Inflammatory macrophage treated with lipopolysaccharide for 1 hour (primary cell): ENCODE measurements at places on chromosomes 4 and X.

DNA sequence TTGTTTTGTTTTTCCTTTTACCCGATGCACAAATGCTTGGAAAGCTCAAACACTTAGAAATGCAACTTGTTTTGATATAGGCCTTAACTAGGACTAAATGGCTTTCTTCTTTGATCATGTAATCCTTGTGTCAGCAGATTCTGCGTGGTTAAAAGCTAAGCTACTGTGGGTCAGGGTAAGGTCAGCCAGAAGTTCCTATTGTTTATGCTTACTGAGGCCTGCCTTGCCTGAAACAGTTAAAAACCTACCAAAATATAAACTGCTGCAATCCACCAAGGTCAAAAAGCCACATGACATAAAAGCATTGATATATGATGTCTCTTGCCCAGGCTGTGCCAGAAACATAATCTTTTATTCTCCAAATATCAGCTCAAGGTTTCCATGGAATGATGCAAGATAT lies 223.4 kb downstream of the FAM47B start:
- no peak for DNase-seq

- no peak for DNase-seq
These were observed 57.2 kb downstream of the EGF start for GRCh38 chr4:109969919-109970318.

DNA sequence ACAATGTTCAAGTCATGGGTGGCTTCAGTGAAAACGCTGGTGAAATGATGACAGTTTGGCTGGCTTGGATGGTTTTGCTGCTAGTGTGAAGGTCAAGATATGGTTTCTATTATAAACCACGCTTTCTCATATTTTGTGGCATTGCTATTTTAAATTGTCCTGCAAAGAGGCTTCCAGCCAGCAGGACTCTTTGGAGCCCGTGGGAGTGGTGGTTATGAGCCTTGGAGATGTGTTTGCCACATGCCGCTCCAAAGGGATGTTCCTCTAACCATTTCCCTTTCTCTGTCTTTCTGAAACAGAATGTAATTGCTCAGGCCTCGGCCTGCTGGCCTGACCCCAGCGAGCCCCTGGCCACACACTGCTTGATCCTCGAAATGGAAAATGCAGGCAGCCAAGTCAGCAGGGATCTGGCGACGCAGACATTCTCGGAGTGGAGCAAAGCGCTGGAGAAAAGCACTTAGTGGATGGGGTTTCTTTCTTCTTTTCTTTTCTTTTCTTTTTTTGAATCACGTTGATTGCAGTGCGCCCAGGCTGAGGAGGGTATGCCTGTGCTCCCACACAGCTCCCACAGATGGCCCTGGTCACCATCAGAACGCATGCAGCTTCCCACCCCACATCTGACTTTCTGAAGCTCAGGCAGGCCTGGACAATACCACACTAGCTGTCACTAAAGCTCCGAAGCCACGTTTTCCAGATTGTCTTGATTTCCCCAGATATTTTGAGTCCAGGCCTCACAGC lies 114.0 kb downstream of the ENPP6 start:
- DNase-seq, result no peak

DNA sequence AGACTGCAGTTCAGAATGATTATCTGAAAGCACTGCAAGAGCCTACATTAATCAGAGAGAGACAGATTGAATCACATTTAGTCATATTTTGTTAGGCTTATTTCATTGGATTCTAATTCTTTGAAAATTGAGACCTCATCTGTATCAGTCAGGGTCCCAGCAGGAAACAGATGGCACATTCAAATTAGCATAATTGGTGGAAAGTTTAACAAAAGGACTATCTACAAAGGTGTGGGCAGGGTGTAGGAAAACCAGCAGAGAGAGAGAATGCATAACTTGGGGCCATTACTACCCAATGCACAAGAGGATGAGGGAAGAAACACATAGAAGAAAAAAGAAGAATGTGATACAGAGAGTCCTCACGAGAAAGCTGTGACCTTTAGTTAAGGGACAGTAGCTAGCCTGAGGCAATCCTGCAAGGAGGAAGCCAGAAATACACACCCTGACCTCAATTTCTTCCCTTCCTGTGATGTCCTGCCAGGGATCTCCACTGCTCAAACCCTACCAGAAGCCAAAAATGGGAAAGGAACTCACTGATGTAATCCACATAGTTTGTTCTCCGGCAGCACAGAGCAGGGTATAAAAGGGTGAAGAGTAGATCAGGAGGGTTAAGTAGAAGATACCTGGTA lies 17.7 kb upstream of the XKRX start:
- DNase-seq, result no peak

GRCh38 chr4:41360214-41360920 lies 103.6 kb downstream of the UCHL1 start:
- peak; percentile 1 for DNase-seq

DNA sequence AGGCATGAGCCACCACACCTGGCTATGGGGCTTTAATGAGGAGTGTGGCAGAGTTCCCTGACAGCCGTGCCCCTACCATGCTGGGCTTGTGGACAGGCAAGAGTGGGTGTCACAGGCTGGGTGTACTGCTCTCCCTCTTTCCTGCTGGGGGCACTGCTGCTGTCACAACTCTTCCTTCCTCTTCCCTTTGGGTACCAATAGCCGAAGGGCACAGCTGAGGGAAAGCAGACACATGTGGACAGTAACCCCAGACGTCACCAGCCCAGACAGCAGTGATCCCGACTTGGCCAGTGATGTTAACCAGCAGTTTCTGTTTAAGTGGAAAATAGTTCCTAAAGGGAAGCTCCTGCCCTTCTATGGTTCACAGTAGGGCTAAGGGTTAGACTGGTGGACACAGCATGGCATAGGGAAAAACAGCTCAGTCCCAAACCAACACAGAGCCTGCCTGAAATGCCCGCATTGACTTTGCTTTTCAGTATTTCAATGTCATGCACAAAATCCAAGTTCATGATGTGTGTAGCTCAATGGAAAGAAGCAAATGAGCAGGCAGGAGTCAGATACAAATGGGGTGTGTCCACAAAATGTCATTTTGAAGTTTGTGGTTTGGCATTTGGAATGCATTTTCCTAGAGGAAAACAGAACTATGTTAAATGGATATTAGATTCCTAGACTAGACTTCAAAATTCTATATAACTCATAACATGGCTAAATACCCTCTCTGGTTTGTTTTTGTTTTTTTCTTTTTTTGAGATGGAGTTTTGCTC lies 24.9 kb upstream of the DDX3X start:
- no peak for DNase-seq

DNA sequence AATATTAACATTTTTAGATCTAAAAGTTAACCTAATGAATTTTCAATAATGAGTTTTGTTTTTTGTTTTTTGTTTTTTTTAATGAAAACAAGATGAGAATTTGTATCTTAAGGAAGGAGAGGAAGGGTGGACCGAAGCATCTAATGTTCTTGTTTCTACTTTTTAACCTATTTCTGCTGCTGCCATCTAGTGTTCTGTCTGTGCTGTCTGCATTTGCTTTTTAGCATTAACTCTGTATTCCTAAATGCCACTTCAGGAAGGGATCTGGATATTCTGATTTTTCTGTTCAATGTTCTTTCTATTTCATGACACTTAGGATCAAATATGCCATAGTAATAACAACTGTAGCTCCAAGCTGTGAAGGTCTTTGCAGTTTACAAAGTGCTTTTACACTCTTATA lies 161.7 kb downstream of the BRWD3 start:
- DNase-seq, result no peak

DNA sequence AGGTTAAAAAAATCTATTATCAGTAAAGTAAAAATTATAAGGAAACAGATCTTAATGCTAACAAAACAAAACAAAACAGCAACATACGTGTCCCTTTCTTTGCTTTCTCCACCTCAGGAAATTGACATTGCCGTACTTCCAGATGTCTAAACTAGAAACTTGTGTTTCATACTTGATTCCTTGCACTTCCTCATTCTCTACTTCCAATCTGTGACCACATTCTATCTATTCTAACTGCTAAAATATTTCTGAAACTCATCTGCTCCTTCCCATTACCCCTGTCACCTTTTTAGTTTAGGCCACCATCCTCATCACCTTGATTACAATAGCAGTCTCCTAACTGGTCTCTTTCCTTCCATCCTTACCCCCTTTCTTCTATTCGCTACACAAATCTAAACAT lies 22.5 kb upstream of the RPA4 start:
- no peak for DNase-seq

GRCh38 chrX:68732906-68733493 lies 85.5 kb downstream of the STARD8 start:
- peak; percentile 40 for DNase-seq

- DNase-seq, result peak; percentile 6
These were observed 7.3 kb downstream of the TREX2 start for GRCh38 chrX:153438532-153438931.

GRCh38 chr4:78355306-78355705 lies 196.3 kb upstream of the ANXA3 start:
- no peak for DNase-seq

DNA sequence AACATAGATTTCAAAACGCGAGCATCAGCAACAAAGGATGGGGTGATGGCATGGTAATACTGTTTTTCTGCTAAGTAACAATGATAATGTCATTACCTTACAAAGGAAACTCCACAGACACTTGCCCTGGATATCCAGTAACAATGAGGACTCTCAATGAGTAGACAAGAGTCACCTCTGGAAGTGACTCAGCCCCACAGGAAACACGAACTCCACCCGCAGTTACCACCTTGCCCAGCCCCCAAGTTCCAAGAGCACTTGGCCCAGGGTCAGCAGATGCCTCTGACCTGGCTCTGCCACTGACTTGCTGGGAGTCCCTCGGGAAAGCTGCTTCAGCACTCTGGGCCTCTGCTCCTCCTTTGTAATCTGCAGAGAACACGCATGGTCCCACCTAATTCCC lies 110.3 kb upstream of the MAP3K15 start:
- no peak for DNase-seq

DNA sequence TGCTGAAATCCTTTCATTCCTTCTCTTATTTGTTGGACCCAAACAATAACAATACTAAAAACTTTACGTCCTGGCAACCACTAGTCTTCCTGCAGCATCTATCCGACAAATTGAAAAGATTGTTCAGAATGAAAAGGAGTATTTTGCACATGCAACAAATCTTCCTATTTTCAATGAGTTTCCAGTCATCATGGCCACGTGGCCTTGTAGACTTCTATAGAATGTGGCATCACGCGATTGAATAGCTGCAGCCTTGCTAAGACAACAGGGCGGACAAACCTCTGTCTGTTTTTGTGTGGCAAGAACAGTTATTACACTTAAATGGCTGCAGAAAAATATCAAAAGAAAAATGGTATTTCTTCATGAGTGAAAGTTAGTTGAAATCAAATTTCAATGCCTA lies 297.9 kb upstream of the LCORL start:
- no peak for DNase-seq

DNA sequence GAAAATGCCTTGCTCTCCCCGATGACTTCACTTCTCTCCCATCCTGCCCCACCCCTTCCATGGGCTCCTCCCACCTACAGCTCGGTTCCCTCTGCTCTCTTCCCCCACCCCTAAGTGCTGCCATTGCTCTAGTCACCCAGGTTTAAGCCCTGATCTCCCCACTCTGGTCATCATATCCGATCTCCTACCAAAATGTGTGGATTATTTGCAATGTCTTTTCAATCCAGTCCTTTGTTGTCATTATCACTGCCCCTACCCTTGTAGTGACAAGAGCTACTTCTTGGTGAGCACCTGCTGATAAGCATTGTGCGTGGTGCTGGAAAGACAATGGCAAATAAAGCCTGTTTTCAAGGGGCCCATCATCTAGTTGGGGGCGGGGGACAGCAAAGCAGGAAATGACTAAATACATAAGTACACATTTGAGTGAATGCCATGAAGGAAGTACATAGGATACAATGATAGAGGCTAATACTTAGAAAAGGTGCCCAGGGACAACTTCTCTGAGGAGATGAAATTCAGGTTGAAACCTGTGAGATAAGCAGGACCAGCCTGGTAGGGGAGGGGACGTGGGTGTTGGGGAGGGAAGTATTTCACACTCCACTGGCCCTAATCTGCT lies 63.8 kb downstream of the DLG3 start:
- DNase-seq, result no peak

- DNase-seq, result peak; percentile 22
These were observed 39.0 kb downstream of the ENPEP start for GRCh38 chr4:110514889-110515479.

GRCh38 chr4:58247792-58248191 lies 1137.6 kb upstream of the IGFBP7 start:
- no peak for DNase-seq

DNA sequence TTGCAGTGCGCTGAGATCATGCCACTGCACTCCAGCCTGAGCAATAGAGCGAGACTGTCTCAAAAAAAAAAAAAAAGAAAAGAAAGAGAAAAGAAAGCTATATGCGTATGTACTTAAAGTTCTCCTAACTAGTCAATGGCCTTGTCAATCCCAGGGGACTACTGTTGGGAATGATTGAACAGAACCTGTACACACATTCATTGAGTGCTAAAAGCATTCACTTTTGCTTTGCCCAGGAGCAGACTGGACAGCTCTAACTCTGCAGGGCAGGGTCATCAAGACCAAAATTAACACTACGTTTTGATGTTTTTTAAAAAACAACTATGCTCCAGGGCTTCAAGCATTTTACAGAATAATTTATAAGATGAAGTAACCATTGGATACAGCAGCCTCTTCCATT lies 106.2 kb downstream of the FNIP2 start:
- DNase-seq, result no peak

- no peak for DNase-seq
These were observed 16.7 kb downstream of the TMEM175 start for GRCh38 chr4:948936-949300.

DNA sequence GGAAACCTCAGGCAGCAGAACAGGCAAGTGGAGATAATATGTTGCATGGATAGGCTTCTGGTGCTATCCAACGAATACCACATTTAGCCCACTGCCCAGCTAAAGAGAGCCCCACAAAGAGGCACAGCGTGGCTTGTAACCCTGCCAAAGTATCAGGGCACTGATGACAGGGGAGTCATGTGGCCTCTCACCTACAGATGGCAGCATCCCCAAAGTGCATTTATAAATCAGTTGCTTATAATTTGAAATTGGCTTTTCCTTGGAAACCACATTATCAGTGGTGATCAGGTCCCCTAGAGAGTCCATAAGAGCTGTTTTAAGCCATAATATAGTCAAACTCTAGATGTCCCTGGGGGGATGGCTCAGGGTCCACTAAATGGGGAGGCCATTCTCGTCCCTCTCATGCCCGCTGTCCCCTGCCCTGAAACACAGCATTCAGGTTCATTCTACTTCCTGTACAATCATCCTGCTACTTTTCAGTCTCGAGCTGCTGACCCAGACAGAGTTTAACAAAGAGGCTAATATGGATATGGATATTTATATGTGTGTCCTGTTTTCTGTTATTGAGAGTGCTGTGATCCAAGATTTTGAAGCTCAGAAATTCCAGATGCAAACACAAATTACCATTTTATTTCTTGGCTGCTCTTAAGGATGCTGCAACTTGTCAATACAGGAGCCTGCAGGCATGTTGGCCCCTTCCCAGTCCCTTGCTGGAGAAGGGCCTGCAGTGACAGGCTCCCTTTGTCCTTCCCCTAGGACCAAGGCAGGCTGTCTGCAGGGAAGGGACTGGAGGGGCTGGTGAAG lies 28.5 kb downstream of the SRPX start:
- no peak for DNase-seq

GRCh38 chrX:71504346-71504745 lies 28.6 kb upstream of the OGT start:
- DNase-seq, result peak; percentile 59
